ENCODE measurements at places on chromosomes 11 and 22.

DNA sequence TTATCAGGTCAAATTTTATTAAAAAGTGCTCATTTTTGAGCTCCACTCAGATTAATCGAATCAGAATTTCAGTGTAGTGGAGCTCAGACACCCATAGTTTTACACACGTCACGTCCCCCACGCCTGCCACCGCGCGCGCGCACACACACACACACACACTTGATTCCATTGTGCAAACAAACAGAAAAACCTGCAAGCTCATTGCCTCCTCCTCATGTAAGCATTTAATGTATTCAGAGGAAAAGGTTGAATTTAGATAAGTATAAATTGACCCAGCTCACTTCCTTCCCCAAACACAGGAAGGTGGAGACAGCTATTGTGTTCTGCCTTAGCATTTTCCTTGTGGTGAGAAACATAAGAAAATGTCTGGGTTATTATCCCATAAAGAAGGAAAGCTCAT is 336.7 kb downstream of the LUZP2 start:
- no peak for DNase-seq

DNA sequence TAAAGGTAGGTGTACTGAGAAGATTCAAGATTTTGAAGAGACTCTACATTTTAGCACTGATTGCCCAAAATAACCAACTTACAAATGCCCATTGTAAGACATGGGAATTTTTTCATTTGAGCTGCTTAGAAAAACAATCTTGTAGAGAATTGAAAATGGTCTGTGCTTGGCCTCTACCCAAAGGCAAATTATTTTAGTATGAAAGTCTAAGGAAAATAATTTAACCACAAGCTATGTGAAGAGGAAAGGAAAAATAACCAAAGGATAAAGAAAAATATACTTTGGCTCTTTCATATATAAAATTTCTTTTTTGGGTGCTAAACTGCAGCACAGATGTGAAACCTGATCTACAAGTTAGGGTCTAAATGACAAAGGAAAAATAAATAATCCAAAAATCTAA is 54.9 kb downstream of the ME3 start:
- no peak for DNase-seq

- DNase-seq = no peak
These were observed 251.1 kb downstream of the NXPE2 start for GRCh38 chr11:114929351-114930000.

- no peak for DNase-seq
These were observed 126.9 kb downstream of the CD44 start for GRCh38 chr11:35265755-35266454.

DNA sequence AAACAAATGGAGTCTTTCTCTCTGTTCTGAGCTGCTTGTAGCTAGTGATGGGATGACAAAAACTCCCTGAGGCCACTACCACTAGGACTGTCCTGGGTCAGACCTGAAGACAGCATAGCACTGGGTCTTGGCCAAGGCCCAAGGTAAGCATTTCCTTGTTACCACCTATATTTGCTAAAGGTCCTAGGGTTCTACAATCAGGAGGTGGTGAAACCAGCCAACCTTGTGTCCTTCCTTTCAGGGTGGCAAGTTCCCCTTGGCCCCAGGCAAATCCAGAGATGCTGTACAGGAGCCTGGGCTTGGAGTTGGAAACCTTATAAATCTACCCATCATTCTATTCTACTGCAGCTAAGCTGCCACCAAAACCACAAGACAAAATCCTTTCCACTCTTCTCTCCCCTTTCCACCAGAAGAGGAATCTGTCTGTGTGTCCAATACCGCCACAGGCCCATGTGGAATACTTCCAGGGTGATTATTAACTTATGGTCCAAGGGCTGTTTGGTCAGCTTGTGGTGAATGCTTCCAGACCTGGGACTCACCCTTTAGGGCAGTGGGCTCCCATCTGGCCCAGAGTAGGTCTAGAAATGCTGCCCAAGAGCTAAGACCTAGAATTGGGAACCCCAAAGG is 16.8 kb downstream of the SLC22A25 start:
- DNase-seq = no peak

- no peak for DNase-seq
These were observed 177.1 kb upstream of the PGR start for GRCh38 chr11:101306721-101307120.

- no peak for DNase-seq
These were observed 12.5 kb upstream of the CCDC117 start for GRCh38 chr22:28759861-28760560.

DNA sequence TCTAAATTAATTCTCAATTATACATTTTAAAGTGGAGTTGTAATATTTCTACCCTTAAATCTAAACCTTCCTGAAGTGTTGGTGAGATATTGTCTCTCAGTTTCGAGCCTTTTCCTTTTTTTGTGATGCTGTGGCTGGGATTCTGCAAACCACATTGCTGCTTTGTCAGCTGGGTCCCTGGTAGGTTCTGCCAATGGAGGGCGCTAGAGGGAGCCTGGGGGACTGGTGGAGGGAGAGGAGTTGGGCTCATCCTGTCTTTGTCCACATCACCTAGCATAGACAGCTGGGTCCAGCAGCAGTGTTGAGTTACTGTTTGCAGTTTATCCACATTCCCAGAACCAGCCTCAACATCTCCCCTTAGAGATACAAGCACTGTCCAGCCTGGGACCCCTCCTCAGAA is 41.0 kb downstream of the TRAF6 start:
- DNase-seq = no peak

DNA sequence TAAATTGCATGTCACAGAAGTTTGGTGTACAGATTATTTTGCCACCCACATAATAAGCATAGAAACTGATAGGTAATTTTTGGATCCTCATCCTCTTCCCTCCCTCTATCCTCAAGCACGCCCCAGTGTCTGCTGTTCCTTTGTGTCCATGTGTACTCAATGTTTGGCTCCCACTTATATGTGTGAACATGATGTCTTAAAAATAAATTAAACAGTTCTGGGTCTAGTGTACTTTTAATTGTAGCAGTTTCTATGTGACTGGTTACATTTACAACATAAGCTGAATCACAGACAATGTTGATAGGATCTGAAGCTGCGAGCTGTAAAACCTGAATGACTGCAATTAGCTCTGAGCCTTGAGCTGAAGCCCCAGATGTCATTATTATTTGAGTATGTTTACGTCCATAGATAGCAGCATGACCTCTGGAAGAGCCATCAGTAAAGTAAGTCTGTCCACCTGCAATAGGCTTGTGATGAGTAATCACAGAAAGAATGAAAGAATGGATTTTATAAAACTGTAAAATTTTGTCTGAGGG is 29.7 kb downstream of the OR10A6 start:
- DNase-seq = no peak

DNA sequence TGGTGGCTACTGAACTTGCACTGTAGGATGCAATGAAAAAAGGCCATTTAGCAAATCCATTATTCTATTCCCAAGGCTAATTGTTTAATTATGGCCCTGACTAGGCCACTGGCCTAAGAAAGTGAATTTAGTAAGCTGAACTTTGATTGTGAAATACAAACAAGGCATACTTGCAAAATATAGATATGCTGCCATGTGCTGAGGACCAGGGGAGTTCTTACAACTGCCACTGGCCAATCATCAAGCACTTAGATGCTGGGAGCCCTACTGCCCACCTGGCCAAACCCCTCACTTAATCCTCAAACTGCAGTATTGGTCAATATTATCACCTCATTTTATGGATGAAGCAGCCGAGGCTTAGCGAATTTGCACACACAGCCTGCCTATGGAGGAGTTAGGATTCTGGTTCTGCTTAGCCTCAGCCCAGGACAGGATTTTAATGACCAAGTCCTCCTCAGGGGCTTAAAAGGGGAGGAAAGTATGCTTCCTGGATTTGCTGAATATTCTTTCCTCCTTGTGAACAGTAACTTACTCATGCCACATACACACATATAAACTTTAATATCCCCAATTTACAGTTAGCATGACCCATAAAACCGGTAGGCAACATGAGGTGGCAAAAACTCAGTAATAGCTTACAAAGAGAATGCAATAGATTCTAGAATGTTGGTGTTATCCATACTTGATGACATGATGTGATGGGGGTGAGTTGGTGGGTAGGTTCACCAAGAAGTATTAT is 39.3 kb downstream of the CD44 start:
- DNase-seq = no peak

- DNase-seq = no peak
These were observed 216.4 kb upstream of the PDGFD start for GRCh38 chr11:104380358-104380757.

- no peak for DNase-seq
These were observed 21.1 kb downstream of the RFPL3 start for GRCh38 chr22:32378707-32379272.

GRCh38 chr11:8959546-8960166 is 4.6 kb downstream of the TMEM9B start:
- no peak for DNase-seq

- DNase-seq = no peak
These were observed 2.3 kb downstream of the PTPRJ start for GRCh38 chr11:47982616-47983015.

DNA sequence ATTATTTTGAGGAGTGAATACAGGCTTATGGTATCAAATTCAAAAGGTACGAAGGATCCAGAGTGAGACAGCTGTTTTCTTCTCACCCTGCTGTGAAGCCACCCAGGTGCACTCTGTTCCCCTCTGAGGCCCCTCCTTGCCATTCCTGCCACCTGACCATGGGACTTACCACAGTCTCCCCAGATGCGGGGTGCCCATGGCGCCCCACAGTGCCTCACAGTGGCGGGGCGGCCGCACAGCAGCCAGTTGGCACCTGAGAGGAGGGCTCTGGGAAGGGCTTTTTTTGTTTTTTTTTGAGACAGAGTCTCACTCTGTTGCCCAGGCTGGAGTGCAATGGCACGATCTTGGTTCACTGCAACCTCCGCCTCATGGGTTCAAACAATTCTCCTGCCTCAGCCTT is 151.7 kb downstream of the CEP164 start:
- DNase-seq = no peak

GRCh38 chr11:17954395-17955252 is 58.2 kb downstream of the SERGEF start:
- no peak for DNase-seq

DNA sequence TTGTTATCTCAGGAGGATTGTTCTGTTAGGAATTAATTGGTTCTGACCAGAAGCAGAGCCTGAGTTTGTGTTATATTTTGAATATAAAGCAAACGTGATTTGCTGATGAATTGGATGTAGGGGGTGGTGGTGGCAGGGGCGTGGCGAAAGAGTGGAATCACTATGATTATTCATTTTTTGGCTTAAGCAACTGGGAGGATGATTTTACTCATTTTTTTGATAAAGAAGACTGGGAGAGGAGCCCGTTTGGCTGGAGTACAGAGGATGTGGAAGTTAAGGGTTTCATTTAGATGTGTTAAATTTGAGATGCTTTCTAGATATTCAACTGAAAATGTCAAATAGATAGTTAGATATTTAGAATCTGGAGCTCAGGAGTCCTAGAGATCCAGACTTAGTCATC is 83.4 kb upstream of the MYO18B start:
- no peak for DNase-seq

DNA sequence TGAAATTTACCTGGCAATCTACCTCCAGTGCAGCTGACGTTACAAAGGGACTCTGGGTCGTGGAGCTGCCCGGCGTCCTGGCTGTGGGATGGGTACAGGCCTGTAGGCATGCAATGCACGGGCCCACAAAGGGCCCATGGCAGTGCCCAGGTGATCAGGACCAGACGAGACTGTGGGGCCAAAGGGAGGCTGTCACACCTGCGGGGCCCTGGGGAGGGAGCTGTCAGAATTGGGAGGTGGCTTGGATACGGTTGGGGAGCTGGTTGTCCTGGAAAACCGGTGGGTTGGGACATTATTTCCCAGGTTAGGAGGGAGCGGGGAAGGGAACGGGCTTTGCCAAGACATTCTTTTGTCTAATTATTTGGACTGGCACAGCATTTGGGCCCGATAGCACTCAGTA is 958.5 kb downstream of the BRD1 start:
- no peak for DNase-seq

DNA sequence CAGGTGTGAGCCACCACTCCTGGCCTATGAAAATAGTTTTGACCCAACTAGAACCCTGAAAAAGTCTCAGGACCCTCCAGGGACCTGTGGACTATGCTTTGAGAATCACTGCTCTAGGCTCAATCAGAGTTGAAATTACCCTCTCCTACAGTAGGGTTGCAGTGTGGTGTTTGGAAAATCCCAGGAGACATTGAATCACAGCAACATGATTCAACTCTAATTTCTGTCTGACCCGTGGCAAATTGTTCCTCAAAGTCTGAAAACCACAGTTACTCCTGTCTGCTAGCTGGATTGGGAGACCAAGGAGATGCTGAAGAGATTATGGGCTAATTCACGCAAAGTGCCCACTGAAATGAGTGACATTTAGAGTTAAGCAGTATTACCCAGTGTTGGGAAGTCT is 5.4 kb upstream of the MTMR3 start:
- no peak for DNase-seq

DNA sequence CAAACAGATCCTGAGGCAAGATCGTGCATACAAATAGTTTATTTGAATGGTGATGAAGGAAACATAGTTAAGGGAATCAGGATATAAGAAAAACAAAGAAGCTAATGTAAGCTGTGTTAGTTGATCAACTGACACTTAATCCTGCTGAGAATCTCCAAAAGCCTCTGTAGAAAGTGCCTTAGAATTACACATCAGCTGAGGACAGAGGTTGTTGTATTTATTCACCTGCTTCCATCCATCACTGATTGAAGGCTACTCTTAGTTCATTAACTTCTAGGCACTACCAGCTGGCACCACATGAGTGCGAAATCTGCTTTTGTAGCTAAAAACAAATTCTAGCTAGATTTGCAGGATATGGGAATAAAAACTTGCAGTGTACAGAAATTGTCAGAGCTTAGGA is 1082.0 kb upstream of the CNTN5 start:
- DNase-seq = no peak

DNA sequence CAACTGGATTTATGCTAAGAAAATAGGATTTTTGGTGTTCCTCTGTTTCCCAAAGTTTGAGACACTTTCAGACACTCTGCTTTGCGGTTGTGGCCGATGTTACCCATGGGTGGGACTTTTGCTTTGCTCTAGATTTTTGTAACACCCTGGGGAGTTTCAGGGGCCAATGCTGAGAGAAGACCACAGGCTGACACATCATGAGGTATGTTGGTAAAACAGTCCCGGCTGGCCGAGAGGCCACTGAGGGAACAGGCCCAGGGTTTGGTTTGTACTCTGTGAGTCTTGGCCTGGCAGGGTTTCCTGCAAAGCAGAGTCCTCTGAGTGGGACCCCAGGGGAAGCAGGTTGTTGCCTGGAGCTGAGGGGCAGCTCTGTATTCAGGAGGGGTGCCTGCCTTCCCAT is 78.5 kb upstream of the PITPNB start:
- DNase-seq = no peak

DNA sequence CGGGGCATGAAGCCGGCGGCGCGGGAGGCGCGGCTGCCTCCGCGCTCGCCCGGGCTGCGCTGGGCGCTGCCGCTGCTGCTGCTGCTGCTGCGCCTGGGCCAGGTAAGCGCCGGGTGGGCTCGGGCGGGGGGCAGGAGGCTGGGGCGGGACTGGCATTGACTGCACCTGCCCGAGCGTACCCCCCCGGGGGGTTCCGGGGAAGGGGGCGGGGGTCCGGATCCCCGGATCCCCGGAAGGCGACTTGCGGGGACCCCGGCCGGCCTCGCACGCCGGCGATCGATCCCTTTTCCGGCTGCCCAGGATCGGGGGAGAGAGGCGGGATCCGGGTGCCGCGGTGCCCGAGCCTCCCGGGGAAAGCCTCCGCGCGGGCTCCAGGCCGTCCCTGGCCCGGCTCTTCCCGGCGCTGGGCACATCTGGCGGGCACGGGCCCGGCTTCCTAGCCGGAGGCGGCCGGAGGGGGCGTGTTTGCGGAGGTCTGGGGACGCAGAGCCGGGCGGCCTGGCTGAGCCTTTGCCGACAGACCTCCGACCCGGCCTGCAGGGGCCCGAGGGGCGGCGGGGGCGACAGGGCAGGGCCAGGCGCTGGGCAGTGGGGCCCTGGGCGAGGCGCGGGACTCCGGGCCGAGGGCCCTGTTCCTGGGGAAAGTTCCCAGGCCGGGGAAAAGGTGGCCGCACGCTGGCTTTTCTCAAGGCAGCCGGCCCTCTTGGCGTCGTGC is 705 bp downstream of the PTPRJ start:
- DNase-seq = no peak
